ENCODE measurements at places on chromosomes 2 and 18. TPM values are rescaled to one million over a fixed set of nuclear protein-coding genes. Genes with fewer than 3 reads are reported as not detected.

DNA sequence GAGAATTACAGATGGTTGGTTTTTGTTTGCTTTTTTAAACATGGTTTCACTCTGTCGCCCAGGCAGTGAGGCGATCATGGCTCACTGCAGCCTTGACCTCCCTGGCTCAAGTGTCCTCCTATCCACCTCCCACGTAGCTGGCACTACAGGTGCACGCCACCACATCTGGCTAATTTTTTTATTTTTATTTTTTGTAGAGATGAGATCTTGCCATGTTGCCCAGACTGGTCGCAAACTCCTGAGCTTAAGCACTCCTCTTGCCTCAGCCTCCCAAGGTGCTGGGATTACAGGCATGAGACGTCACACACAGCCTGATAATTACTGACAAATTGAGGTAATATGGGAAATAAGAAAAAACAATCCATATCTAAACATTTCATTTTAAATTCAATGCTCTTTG, 110.5 kb upstream of the ZSWIM2 start:
- DNase-seq = no peak
- H3K4me1 ChIP-seq = no peaks in the 10 kb centered on the region
- H3K36me3 ChIP-seq = no peaks in the 10 kb centered on the region
- H3K27ac ChIP-seq = no peak overlapping the region

- H3K4me1 ChIP-seq = no peaks in the 10 kb centered on the region
- H3K4me3 ChIP-seq = no peak overlapping the region
- no peak for DNase-seq
- no peaks in the 10 kb centered on the region for H3K36me3 ChIP-seq
- no peaks in the 10 kb centered on the region for H3K27me3 ChIP-seq
These were observed 14.7 kb downstream of the HDAC4 start for GRCh38 chr2:239386001-239386670.

- no peak overlapping the region for H3K27ac ChIP-seq
- H3K4me1 ChIP-seq = no peaks in the 10 kb centered on the region
- H3K4me3 ChIP-seq = no peak overlapping the region
These were observed 1.5 kb upstream of the RESP18 start for GRCh38 chr2:219334076-219334475.

- H3K4me3 ChIP-seq = no peak overlapping the region
- no peaks in the 10 kb centered on the region for H3K36me3 ChIP-seq
- H3K27me3 ChIP-seq = no peaks in the 10 kb centered on the region
- no peak overlapping the region for H3K27ac ChIP-seq
- peaks cover 38% of the 10 kb centered on the region for H3K4me1 ChIP-seq
These were observed 261.1 kb upstream of the TRIB2 start for GRCh38 chr2:12455661-12456060.

GRCh38 chr2:23350041-23350791, 34.8 kb upstream of the KLHL29 start:
- DNase-seq = no peak
- no peak overlapping the region for H3K27ac ChIP-seq
- no peak overlapping the region for H3K4me3 ChIP-seq

- H3K27ac ChIP-seq = no peak overlapping the region
- no peaks in the 10 kb centered on the region for H3K4me1 ChIP-seq
- no peak overlapping the region for H3K4me3 ChIP-seq
- H3K36me3 ChIP-seq = no peaks in the 10 kb centered on the region
- DNase-seq = peak; percentile 76
These were observed 76.5 kb downstream of the OLA1 start for GRCh38 chr2:174171686-174172445.

- H3K27me3 ChIP-seq = no peaks in the 10 kb centered on the region
- H3K27ac ChIP-seq = peak overlapping the region; percentile 90
- peaks cover 30% of the 10 kb centered on the region for H3K4me1 ChIP-seq
- no peak for DNase-seq
These were observed 1.2 kb downstream of the FN1 start for GRCh38 chr2:215434447-215435279.

- DNase-seq = no peak
- H3K36me3 ChIP-seq = no peaks in the 10 kb centered on the region
- no peaks in the 10 kb centered on the region for H3K27me3 ChIP-seq
- no peak overlapping the region for H3K27ac ChIP-seq
- peaks cover 9% of the 10 kb centered on the region for H3K4me1 ChIP-seq
These were observed 495.1 kb upstream of the TCF4 start for GRCh38 chr18:56083097-56083521.

DNA sequence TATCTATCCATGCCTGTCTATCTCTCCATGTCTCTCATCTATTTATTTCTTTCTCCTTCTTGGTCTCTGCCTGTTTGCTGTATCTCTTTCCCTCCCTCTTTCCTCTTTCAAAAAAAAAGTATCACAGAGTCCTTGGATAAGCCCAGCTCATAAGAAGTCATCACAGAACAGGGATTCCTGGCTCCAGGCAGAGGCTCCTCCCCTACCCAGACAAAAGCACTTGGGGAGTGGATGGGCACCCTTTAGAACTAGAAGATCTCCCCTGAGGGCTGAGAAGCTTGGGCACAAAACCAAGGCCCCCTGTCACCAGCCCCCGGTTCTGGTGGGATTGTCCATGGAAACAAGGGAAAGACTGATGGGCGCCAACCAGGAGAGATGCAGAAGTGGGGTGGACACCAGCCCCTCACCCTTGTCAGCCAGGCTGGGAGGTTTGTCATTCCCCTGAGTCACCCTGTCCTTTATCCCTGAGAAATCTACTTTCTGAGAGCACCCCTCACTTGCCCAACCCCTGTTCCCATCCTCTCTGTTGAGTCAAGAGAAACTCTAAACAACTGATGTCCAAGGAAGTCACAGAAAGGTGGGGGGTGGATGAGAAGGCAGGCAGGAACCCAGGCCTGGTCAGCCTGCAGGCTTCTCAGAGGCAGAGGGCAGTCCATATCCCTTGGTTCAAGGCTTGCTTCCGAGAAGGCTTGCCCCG, 127.1 kb downstream of the TNS1 start:
- no peak overlapping the region for H3K27ac ChIP-seq
- DNase-seq = no peak
- H3K27me3 ChIP-seq = no peaks in the 10 kb centered on the region
- no peaks in the 10 kb centered on the region for H3K4me1 ChIP-seq
- peaks cover 100% of the 10 kb centered on the region for H3K36me3 ChIP-seq
- H3K4me3 ChIP-seq = no peak overlapping the region

DNA sequence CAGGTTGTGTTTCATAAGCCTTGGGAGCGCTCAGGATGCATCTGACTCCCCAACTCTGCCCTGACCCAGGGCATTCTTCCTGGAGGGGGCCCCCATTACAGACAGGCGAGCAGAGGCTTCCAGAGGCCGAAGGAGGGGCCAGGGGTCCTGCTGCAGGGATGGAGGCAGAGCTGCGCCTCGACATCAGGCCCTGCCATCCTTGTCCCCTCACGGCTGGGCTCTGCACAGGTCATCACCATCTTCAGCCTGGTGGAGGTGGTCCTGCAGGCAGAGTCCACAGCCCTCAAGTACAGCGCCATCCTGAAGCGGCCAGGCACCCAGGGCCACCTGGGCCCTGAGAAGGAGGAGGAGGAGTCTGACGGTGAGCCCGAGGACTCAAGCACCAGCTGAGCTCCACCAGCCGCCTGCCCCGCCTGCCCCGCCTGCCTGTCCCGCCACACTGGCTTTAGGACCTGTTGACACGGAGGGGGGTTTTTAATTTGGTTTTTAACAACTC, 42.3 kb upstream of the ALPP start:
- H3K4me3 ChIP-seq = no peak overlapping the region
- H3K4me1 ChIP-seq = no peaks in the 10 kb centered on the region
- H3K27ac ChIP-seq = no peak overlapping the region
- DNase-seq = peak; percentile 14
- peaks cover 6% of the 10 kb centered on the region for H3K36me3 ChIP-seq
- no peaks in the 10 kb centered on the region for H3K27me3 ChIP-seq

- no peak for DNase-seq
- H3K4me3 ChIP-seq = no peak overlapping the region
- H3K27ac ChIP-seq = no peak overlapping the region
- H3K27me3 ChIP-seq = no peaks in the 10 kb centered on the region
These were observed 51.5 kb downstream of the USP37 start for GRCh38 chr2:218516614-218517013.

ANKRD62 gene
- total RNA-seq = 0.30 TPM

DLGAP1 gene
- total RNA-seq = 3.0 TPM

All from upper lobe of left lung (tissue), 6 donors.